HCT116 (cell line): ENCODE measurements at places on chromosomes 2 and 18.

GRCh38 chr2:48165070-48165753 is 258.9 kb upstream of the FBXO11 start:
- no peak for DNase-seq

DNA sequence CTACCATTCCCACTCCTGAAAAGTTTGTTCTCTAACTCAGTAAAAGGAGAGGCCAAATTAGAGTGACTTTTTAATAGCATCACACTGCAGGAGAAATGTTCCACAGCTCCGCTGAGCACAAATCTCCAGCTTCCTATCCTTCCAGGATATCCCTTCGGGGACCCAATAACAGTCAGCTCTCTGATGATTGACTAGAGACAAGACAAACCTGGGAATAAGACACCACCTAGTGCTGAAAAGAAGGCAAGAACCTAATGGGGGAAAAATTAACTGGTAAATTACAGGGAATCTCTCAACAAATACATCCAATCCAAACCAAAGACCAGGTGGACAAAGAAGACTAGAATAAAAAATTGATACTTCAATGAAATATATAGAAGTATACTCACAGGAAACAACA is 977.1 kb upstream of the SOX11 start:
- no peak for DNase-seq

- peak; percentile 32 for DNase-seq
Observed at GRCh38 chr2:71460595-71461303, 7.4 kb downstream of the DYSF start.

GRCh38 chr18:47204908-47205522 is 28.9 kb upstream of the IER3IP1 start:
- DNase-seq = peak; percentile 29

DNA sequence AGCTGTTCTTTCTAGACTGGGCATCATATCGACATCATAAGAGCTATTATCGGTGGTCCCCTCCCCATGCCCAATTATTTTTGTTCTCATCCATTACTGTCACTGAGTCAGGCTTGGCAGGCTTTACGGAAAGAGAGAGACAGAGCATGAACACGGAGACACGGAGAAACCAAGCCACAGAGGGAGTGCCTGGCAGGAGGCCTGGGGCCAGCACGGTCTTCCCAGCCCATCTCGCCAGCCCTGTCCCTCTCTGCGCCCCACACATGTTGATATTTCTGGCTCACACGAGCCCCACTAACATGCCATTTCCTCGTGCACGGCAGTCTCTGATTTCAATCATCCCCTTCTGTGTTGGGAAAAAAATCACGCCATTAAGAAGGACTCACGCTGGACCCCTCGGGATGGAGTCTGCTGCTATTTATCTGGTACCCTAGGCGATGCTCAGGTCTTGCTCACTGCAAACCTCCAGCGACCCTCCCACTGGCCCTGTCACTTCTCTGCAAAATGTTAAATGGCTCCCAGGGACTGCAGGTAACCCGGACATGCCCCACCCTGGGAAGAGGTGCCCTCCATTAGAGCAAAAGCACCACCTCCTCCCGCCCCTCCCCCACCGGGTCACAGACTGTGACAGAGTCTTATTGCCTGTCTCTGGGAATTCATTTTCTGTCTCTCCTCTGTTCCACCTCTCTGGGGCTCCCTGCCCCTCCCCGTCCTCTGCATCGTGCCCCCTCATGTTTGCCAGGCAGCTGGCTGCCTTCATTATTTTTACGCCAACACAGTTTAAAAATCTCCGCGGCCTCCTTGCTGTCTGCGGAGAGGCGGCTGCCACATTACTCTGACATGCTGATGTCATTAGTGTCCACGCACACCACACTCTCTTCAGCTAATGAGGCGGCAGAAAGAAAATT is 40.1 kb upstream of the GBX2 start:
- no peak for DNase-seq

DNA sequence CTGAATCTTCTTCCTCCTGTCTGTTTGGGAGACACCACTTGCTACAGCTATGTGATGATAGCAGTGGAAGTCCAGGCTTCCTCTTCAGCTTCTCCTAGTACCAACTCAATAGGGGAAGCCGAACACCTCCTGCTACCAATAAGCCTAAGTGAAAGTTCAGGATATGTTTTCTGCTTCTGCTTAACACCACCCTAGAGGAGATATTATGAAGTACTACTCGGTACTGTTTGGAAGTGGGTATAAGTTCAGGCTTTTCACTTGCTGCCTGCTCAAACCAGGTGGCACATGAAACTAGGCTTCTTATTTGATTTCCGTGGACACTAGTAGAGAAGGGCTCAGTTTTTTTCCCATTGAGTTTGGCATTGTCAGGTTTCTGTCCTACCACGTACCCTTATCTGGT is 99.8 kb downstream of the PTPN4 start:
- DNase-seq = no peak

DNA sequence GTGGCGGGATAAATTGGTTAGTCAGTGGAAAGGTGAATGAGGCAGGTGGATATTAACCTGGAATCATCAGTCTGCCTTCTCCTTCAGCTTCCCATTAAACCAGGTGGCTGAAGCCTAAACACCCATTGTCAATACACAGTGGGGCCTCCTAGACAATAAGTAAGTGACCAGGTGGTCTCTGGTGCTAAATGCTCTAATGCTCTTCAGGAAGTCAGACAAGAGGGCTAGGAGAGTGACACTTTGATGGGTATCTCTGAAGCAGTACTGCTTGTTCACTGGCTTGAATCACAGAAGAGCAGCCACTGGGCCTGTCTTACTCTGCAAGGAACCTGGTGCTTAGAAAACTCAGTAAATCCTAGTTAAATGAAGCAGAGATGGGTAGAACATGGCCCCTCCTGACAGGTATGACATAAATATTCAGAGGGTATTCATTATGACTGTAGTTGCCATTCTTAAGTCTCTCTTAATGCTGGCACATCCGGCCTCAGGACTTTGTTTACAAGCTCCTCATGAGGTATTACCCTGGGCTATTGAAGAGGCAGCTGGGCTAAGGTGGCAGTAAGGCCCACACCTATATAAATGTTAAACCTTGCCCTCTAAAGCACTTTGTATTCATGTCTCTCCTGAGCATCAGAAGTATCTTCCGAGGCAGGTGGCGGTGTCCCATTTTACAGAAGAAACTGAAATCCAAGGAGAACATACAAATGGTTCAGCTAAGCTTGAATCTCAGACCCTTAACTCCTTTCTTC is 104.9 kb downstream of the NCK2 start:
- DNase-seq = no peak

DNA sequence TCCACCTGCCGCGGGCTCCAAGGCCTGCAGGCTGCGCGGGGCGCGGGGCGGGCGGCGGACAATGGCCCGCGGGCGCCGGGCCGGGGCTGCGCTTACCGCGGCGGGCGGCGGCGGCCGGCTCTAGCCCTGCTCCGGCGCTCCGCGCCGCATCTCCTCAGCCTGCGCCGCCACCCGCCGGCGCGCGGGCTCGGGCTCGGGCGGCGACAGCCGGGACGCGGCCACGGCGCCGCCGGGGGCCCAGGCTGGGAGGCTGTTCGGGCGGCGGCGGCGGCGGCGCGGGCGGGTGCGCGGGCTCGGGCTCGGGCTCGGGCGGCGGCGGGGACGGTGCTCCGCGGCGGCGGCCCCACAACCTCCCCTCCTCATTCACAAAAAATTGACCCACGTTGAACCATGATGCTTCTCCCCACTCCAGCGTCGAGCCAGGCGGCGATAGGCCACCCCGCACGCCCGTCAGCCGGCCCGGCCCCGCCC is at the start of gene HDAC4:
TSS of gene HDAC4 (minus strand) at position 425 of the 471 bp plus-strand sequence. CDS start 48,321 bp downstream, outside the sequence.
- no peak for DNase-seq

GRCh38 chr2:10691521-10691920 is 1.7 kb upstream of the NOL10 start:
- DNase-seq = no peak

- no peak for DNase-seq
Observed at GRCh38 chr18:44546954-44547353, 133.7 kb upstream of the SETBP1 start.

DNA sequence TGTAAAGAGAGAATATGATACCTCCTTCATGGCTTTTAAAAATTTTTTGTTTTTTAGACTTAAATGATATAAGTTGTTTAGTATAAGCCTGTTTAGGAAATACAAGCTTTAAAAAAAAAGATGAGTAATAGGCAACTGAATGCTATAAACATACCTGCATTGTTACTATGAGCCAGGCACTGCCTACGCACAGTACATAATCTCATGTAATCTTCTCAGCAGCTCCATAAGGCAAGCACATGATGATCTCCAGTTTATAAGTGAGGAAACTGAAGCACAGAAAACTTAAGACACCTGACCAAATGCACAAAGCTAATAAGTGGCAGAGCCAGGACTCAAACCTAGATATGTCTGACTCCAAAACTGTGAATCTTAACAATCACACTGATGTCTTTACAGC is 156.3 kb upstream of the SLC1A4 start:
- DNase-seq = no peak

DNA sequence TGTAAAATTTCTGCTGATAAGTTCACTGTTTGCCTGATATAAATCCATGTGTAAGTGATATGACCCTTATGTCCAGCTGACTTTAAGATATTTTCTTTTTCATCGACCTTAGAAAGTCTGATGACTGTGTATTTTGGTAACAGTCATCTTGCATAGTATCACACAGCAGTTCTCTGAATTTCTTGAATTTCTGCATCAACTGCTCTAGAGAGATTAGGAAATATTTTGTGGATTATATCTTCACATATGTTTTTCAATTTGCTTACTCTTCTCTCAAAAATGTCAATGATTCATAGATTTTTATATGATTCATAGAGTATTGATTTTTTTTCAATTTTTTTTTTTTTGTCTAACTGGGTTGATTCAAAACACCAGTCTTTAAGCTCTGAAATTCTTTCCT is 945.3 kb downstream of the TRIB2 start:
- no peak for DNase-seq

GRCh38 chr2:196939371-196939770 is 12.9 kb upstream of the PGAP1 start:
- no peak for DNase-seq

DNA sequence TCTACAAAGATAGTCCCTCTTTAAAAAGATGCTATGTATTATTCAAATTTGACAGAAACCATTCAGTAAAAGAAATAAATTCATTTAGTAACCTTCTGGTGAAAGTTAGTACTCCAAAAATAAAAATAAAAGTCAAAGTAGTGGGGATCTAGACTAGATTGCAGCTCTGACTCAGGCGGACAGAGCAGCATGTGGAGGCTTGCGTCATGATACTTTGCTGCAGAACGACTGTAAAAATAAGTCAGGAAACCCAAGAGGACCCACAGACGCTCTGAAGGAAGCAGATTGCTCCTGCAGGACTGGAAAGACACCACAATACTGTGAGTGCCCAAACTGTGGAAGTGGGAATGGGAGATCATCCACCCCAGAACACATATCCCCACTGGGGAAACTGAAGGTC is 301.9 kb downstream of the RIT2 start:
- DNase-seq = no peak

DNA sequence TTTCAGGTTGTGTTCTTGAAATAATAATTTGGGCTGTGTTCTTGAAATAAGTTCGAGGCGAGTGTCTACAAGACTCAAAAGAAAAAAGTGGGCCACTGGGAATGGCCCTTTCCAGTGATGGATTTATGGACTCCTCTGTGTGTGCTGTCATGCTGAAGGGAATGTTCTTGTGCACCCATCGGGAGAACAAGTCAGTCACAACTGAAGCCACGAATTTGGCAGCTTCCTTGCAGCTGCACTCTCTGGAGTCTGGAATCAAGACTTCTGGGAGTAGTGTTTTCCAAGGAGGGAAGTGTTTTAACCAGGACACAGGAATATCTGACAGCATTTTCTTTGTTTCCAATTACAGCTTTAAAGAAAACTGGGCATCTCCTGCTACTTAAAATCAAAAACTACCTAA is 620 bp downstream of the SLC14A1 start:
- DNase-seq = no peak

DNA sequence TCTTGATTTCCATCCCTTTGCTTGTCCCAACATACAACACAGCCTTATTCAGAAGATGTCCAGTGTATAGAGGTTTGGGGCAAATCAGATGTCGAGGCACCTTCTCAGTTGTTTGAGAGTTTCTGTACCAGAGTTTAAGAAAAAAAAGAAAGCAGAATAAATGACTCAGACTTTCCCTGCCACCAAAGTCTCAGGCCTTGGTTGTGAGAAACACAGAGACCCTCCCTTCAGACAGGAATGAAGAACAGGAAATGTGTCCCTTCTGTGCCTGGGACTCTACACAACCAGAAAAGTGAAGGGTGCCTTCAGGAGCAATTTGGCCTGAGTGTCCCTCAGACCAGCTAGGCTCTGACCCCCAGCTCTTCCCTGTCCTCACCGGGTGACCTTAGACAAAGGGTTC is 37.3 kb upstream of the REL start:
- DNase-seq = no peak

DNA sequence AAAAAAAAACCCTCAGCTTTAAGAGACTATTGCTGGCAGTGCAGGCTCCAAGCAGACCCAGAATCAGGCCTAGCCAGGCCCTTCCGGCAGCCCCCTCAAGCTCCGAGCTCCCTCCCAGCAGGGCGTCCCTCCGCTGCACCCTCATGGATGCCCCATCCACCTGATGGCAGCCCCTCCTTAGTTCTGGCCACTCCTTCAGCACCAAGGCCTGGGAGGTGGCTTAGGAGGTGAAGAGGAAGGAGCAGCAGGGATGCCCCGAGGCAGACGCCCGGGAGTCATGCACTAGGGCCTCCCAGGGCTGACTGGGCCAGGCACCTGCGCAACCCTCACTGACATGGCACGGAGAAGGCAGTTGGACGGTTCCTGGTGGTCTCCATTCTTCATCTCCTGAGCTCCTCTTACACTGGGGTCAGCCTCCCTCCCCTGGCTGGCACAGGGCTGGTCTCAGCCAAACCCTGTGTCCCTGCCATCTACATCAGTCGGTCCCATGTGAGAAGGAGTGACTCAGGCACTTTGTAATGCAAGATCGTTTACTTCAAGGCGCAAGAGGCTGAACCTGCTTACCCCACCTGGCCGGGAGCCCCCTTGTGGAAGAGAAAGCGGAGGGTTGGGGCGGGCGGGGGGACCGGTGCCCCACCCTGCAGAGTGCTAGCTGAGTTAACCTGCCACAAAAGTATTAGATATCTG is 53.5 kb upstream of the ID2 start:
- peak; percentile 75 for DNase-seq

GRCh38 chr18:70126832-70127231 is 78.7 kb downstream of the RTTN start:
- DNase-seq = no peak

DNA sequence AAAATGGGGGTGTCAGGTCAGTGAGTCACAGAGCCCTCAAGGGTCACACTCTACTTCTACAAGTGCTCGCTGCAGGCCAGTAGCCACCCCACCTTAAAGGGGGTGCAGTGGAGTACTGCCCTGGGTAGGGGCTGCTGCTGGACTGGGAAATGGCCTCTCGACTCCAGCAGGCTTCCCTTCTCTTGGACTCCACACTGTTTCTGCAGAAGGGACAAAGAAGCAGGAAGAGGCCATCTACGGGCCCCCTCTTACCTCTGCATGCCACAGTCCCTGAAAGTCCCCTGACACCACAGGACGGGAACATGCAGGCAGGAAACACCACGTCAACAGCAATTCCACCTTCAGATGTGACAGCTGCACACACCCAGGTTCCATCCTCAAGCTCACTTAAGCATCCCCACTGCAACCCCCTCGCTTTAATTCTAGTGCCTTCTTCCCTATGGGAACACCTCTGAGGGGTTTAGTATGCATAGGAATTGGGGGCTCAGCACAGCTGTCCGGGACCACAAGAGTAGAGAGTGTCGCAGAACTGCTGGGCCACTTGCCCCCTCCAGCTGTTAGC is 22.3 kb downstream of the SNED1 start:
- no peak for DNase-seq
